Stimulated activated CD4-positive, alpha-beta T cell treated with anti-CD3 and anti-CD28 coated beads, Interleukin-12 subunit alpha, Interleukin-12 subunit beta, amount 100 ng/mL, for 48 hours (primary cell): ENCODE measurements at places on chromosomes 11 and 22.
A peak's percentile ranks its signal among the peaks of the same experiment; 100 is the strongest.

GRCh38 chr11:10118865-10119264 lies 175.2 kb downstream of the SBF2 start:
- DNase-seq = no peak

DNA sequence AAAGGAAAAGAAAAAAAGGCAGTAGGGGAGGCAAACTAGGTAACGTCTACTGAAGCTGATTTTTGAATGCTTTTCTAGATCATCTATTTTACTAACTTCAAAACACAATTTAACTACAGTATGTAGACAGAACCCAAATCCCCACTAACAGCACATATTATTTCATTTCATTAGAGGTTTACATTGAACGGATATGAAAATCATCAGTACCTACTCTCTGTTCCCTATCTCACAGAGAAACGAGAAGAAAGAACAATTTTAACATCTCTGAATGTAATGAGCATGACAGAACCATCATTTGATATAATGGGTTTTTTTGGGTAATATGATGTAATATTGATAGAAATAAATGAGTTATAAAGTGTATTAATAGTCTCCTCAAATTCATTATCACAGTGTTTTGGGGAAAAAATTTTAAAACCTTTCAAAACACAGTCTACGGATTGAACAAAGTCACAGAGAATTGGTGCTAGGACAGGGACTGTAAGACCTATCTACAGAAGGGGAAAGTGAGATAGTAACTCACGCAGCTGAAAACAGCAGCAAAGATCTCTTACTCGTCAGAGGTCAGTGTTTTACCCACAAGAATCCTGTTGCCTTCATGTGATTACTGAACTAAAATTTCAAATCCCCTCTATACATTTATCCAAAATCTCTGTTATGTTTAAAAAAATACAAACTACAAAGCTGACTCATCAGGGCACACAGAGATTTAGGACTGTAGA lies 77.3 kb downstream of the ZBTB44 start:
- DNase-seq = no peak

GRCh38 chr11:9759519-9760192 lies 95.8 kb downstream of the SWAP70 start:
- DNase-seq = peak; percentile 88

GRCh38 chr22:32596471-32596870 lies 121.9 kb downstream of the FBXO7 start:
- DNase-seq = no peak

GRCh38 chr11:32433101-32433913 lies 2.0 kb downstream of the WT1 start:
- DNase-seq = no peak

- DNase-seq = no peak
Observed at GRCh38 chr11:46681814-46682213, 18.6 kb downstream of the ARHGAP1 start.

GRCh38 chr11:93783765-93784144 lies 327 bp upstream of the MED17 start:
- no peak for DNase-seq

- no peak for DNase-seq
Observed at GRCh38 chr11:72430741-72431570, 3.4 kb downstream of the CLPB start.
